NCI-H2081 (cell line): ENCODE measurements at places on chromosomes 16 and 17.
A peak's percentile ranks its signal among the peaks of the same experiment; 100 is the strongest.

DNA sequence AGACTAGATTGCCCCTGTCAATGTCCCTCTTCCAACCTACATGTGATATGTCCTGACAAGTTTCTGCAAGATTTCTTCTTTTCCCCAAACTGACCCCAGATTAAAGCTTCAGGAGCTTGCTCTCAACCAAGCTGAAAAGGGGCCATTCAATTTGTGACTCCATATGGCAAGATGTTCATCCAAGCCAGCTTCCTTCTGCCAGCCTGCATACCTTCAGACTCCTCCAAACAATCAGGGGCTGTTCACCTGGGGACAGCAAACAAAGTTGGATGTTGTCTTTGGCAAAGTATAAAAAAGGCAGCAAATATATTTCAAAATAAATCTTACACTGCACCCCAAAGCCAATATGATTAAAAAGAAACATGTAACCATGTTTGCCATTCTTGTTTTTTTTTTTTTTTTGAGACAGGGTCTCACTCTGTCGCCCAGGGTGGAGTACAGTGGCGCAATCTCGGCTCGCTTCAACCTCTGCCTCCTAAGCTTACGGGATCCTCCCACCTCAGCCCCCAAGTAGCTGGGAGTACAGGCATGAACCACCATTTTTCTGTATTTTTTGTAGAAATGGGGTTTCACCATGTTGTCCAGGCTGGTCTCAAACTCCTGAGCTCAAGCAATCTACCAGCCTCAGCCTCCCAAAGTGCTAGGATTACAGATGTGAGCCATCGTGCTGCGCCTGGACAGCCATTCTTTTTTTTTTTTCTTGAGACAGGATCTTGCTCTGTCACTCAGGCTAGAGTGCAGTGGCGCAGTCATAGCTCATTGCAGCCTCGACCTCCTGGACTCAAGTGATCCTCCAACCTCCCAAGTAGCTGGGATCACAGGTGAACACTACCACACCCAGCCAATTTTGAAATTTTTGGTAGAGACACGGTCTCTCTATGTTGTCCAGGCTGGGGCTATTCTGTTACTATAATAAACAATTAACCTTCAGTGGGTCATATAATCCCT lies 50.0 kb upstream of the AKAP1 start:
- DNase-seq = no peak

GRCh38 chr17:74877592-74878548 lies 5.1 kb upstream of the FDXR start:
- DNase-seq = no peak

DNA sequence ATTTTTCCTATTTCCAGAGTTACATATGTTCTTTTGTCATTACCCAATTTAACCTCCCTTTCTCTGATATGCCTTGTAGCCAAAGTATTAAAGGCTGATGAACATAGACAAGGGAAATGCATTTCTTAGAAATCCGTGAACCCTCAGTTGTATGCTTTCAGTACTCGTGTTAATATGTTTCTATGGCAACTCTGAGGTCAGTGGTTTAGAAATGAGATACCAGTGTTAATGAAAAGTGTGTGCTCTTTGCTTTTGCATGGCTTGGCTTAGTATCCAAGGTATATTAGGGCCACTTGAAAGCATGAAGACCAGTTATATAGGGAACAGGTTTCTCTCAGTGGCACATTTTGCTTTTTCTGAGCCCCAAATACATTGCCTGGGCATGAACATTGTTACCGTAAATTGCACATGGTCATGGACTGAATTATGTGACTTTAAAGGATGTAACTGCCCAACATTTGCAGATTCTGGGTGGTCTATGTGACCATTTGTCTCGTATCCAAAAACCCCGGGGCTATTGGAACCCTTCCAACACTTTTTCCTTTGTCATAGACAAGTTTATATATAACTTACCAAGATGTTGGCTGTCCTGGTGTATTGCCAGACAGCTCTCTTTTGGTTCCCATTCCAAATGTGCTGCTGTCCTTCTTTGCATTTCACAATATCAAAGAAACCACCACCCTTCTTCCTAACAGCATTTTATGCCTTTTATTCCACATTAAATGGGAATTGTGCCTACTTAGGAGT lies 17.5 kb downstream of the ABHD15 start:
- no peak for DNase-seq

- DNase-seq = no peak
These were observed 24.9 kb downstream of the MRTFB start for GRCh38 chr16:14095883-14096551.

- no peak for DNase-seq
These were observed 42.1 kb upstream of the DLX4 start for GRCh38 chr17:49926886-49927285.

DNA sequence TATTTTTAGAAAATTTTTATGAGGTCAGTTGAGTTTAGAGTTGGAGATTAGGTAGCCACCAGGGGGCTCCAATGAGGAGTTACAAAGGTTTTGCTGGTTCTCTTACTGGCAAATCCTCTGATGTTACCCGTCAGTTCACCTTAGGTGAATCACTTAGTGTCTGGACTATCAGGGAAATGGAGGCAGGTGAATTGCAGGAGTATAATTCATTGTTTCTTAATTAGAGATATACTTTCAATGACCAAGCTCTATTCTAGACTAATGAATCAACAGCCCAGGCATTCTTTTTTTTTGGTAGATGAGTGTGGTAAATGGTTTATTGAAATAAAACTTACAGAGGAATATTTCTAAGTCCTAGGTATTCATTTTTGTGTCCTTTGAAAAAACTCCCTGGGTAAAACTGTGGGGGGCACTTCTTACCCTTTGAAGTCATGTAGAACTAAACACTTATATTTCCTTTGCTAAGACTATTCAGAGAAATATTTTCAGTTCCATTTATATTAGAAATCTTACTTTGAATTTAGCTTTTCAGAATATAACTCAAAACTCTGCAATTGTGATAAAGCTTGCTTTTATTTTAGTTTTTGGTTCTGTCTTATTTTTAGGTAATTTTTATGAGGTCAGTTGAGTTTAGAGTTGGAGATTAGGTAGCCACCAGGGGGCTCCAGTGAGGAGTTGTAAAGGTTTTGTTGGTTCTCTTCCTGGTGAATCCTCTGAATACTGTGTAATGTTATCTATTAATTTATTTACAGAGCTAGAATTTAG lies 17.7 kb downstream of the PSMD11 start:
- peak; percentile 48 for DNase-seq

- no peak for DNase-seq
These were observed 2.0 kb downstream of the TMUB2 start for GRCh38 chr17:44188576-44189403.

GRCh38 chr16:19926449-19927390 lies 42.1 kb upstream of the GPRC5B start:
- DNase-seq = no peak

- DNase-seq = no peak
These were observed 8.4 kb downstream of the TSPOAP1 start for GRCh38 chr17:58320163-58320558.

DNA sequence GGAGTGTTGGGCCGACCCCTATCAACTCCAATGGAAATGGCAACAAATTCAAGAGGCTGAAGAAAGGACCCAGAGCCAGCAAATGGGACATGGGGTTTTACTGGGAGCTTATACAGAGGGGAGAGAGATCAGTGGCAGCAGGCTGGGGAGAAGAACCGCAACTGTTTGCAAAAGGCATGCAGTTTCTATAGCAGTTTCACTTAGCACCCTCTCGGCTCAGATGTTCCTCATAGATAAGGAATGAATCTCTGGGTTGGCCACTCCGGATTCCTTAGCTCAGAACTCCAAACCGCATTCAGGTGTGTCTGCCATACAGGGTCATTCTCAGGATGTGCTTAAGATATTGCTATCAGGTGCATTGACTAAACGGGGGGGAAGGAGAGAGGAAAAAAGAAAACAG lies 71.1 kb upstream of the RPL38 start:
- no peak for DNase-seq
